ENCODE measurements at places on chromosomes 2 and 18.
A peak's percentile ranks its signal among the peaks of the same experiment; 100 is the strongest.

- DNase-seq, result no peak
Measured at GRCh38 chr2:226256237-226256636, 543.4 kb downstream of the IRS1 start.

- DNase-seq, result peak; percentile 25
Measured at GRCh38 chr2:200575957-200576356, 9.9 kb upstream of the AOX1 start.

DNA sequence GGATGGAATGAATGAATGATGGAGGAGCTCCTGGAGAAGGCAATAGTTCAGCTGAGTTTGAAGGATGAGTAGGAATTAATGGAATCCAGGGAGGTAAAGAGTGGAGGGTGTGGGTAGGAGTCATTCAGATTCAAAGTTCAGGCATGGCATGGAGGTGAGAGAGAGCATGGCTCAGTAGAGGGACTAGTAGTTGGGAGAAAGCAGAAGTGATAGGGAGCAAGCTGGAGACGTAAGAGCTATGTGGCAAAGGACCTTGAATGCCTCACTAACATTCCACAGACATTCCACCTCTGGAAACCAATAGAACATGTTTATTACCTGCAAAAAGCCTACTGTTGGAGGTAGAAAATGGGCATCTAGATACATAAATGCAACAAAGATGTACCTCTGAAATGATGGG, 170.1 kb downstream of the HAUS1 start:
- no peak for DNase-seq

- peak; percentile 19 for DNase-seq
Measured at GRCh38 chr18:32714571-32715148, 58.2 kb downstream of the KLHL14 start.

- DNase-seq, result no peak
Measured at GRCh38 chr2:65594150-65594549, 161.8 kb upstream of the SPRED2 start.

GRCh38 chr2:63594660-63595059, 5.9 kb downstream of the MDH1 start:
- DNase-seq, result no peak

DNA sequence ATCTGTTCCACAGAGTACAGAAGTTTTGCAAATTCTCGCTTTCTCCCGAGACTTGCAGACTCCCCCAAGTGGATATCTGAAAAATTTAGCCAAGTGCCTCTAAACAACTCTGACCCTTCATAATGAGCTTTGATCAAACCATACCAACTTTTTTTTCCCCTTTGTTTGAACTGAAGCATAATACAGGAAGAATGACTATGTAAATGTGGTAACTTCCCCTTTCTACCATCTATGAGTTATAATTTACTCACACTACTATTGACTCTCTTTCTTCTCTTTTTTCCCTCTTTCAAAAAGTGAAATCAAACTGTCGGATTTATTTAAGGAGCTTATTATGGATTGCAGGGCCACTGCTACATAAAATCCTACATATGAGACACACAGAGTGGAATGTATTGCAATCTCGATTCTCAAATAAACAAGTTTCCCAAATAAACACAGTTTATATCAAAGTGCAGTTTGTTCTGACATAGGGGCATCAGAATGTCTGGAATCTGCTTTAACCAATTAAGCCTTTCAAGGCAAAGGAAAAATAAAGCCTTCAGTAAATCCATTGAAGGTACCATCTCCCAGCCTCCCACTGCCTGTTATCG, 1.4 kb upstream of the ZNF804A start:
- no peak for DNase-seq

DNA sequence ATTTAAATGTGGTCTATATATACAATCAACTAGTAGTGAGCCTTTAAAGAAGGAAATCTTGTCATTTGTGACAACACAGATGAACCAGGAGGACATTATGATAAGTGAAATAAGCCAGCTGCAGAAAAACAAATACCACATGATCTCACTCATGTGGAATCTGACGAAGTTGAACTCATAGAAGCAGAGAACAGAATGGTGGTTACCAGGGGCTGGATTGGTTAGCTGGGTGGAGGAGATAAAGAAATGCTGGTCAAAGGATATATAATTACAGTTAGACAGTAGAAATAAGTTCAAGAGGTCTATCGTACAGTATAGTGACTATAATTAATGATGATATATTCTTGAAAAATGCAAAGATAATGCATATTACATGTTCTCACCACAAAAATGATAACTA, 267.9 kb downstream of the FBXO15 start:
- no peak for DNase-seq

GRCh38 chr2:7052404-7052803, 135.2 kb downstream of the RNF144A start:
- no peak for DNase-seq

DNA sequence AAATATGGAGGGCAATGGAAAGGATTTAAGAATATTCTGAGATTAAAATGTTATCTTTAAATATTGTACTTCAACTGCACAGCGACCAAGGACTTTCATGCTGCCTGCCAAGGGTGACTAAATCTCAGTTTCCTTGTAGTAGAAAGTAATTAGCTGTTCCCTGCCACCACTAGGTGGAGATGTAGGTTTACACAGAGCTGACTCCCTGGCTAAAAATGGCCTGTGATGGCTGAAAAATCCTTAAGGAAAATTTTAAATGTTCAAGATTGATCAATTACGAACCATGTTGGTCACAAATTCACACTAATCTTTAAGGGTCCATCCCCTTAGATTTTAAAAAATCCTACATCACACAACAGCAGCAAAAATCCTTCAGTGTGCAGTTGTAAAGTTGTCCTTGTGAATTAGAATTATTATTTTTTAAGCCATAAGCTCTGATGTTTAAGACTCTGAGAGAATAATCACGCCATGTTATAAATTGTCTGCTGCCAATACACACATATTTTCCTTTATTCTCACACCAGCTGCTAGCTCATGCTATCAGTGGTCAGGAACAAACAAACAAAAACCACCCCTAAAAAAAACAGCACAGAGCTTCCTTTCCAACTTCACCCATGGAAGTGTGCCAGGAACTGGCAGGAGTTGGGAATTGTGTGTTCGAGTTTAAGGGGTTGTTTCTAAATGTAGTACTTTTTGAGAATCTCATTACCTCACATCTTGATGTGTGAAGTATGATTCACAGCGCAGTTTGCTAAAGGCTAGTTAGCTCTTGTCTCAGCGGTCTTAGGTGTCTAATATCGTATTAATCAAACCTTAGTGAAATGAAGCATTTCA, 399.8 kb downstream of the TMEM182 start:
- no peak for DNase-seq

- no peak for DNase-seq
Measured at GRCh38 chr2:122627388-122627787, 871.9 kb downstream of the TSN start.

DNA sequence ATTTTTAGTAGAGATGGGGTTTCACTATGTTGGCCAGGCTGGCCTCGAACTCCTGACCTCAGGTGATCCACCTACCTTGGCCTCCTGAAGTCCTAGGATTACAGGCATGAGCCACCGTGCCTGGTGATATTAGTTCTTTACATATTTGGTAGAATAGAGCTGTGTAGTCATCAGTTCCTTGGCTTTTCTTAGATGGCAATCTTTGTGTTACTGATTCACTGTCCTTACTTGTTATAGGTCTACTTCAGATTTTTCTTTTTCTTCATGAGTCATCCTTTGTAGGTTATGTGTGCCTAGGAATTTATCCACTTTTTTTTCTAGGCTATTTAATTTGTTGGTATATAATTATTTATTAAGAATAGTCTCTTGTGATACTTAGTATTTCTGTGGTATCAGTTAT, 30.3 kb upstream of the ZSWIM2 start:
- no peak for DNase-seq

DNA sequence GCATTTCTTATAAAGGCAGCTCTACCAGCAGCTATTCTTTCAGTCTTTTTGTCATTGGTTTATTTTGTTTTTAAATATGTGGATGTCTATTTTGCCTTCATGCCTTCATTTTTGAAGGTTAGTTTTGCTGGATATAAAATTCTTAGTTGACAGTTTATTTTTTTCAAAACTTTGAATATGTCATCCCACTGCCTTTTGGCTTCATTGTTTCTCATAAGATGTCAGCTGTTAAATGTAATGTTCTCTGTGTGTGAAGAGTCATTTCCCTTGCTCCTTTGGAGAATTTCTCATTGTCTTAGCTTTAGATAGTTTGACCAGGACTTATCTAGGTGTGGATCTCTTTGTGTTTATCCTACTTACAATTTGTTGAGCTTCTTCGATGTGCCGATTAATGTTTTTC, 213.5 kb downstream of the KIAA1328 start:
- no peak for DNase-seq

DNA sequence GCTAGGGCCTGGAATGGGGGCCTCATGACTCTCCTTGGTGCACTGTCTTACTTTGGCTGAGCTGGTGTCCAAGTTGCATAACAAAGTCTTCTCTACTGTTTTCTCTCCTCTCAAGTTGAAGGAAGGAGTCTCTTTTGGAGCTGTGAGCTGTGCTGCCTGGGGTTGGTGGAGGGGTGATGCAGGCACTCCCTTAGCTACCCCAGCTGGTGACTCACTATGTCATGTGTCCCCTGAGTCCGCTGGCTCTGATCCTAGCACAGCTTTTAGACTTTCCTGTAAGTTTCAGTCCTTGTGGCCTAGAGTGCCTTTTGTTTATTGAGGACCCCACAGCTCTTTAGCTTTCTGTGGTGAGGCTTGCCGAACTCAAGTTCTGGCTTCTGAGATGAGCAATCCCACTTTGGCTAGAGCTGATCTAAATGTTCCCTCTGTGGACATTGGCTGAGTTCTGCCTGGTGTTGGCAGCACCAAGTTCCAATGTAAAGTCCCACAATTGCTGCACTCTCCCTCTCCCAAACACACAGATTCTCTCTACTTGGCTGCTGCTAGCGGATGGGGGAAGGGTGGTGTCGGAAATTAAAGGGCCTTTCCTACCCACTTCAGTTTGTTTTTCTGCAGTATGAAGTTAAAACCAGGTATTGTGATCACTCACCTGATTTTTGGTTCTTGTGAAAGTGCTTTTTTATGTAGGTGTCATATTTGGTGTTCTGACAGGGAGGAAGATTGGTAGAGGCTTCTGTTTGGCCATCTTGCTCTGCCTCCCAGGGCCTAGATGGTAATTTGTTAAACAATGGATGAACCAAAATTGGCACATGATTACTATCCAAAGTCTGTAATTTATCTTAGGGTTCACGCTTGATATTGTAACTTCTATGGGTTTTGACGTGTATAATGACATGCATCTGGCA, 83.2 kb downstream of the COMMD1 start:
- DNase-seq, result no peak

DNA sequence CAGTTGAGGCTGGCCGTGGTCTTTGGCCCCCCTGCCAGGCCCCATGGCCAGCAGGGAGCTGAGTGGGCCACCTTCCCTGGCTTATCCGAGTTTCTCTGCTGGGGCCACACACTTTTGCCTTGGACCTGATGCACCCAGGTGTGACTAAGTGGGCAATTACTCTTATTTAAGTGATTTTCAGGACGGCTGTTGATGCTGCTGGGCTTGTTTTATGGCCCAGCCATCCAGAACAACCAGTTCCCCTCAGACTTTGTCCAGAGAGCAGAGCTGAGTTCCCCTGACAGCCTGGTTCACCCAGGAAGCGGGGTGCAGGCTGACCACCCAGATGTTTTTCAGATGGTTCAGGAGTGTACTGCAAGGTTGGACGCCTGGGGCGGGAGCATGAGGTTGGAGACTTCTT, 68.8 kb downstream of the GLI2 start:
- DNase-seq, result no peak

GRCh38 chr2:64062840-64063239, 43.6 kb upstream of the VPS54 start:
- DNase-seq, result no peak

GRCh38 chr2:133526530-133527300, 41.5 kb downstream of the NCKAP5 start:
- DNase-seq, result no peak

GRCh38 chr2:207892716-207893402, 123.2 kb upstream of the FZD5 start:
- DNase-seq, result no peak

GRCh38 chr2:198546122-198546521, 741.7 kb downstream of the PLCL1 start:
- no peak for DNase-seq

DNA sequence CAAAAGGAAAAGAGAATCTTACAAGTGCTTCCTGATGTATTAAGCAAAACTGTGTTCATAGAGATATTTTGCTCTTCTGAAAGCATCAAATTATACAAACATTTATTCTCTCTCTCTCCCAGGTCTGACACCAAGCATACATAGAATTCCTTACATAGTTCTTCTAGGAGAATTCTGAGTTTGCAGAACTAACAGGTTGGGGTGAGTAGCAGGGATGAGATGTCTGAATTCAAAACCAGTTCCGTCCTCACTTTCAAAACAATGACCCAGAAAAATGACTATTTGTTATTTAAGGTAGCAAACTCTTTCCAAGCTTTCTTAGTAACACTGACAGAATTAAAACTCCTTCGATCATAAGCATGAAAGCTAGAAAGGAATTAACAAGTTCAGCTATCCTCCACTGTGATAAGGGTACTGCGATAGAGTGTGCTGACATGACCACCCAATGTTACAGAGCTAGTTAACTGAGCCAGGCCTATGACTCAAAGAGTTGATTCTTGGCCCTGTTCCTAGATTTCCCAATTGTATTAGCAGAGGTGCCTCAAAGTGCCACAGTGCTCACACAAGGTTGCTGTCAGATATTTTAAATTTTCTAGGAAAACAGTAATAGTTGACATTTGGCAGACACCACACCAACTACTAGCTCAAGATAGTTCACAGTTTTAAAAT, 85.8 kb upstream of the SETBP1 start:
- no peak for DNase-seq

GRCh38 chr2:216539791-216540241, 41.2 kb downstream of the RPL37A start:
- DNase-seq, result no peak

DNA sequence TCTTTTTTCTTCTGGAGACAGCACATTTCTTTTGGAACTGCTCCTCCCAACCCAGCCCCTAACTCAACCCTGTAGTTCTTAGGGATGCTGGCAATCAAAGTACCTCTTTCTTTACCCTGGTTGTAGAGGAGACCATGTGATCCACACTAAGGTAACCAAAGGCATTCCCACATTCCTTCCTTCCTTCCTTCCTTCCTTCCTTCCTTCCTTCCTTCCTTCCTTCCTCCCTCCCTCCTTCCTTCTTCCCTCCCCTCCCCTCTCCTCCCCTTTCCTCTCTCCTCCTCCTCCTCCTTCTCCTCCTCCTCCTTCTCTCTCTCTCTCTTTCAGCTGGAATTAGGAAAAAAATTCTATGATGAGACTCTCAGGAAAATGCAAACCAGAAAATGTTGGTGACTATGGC, 13.8 kb upstream of the RAPH1 start:
- no peak for DNase-seq

DNA sequence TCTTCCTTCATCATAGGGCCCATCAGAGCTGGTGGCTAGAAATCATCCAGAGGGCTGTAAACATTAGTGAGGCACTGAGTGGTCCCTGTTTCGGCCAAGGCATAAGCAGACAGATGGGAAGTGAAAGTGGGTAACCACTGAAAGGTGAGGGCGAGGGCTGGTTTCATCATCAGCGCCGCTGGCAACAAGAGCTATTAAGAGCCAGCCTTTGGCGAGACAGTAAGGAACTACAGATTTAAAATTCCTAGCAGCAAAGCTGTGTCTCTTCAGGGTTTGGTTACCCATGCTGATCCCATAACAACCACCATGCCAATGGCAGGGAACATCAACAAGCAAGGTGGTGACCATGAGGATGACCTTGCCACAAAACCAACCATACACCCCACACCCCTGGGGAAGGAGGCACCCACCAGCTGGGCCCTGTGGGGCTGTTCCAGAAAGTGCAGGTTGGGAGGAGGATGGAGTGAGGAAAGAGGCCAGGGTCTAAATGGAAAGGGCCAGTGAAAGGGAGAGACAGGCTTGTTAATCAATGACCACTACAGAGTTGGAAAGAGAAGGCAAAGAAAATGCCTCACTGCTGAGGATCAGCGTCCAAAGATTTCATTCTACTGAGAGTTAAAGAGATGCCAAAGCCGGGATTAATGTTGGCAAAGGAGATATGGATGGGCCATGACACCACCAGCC, 9.0 kb upstream of the SLC20A1 start:
- DNase-seq, result no peak
